ENCODE measurements at places on chromosomes 3 and 15.

- H3K27ac ChIP-seq: no peak overlapping the region
- no peaks in the 10 kb centered on the region for H3K27me3 ChIP-seq
- peaks cover 32% of the 10 kb centered on the region for H3K4me1 ChIP-seq
- DNase-seq: no peak
These were observed 96.8 kb downstream of the CHDH start for GRCh38 chr3:53749448-53749847.

DNA sequence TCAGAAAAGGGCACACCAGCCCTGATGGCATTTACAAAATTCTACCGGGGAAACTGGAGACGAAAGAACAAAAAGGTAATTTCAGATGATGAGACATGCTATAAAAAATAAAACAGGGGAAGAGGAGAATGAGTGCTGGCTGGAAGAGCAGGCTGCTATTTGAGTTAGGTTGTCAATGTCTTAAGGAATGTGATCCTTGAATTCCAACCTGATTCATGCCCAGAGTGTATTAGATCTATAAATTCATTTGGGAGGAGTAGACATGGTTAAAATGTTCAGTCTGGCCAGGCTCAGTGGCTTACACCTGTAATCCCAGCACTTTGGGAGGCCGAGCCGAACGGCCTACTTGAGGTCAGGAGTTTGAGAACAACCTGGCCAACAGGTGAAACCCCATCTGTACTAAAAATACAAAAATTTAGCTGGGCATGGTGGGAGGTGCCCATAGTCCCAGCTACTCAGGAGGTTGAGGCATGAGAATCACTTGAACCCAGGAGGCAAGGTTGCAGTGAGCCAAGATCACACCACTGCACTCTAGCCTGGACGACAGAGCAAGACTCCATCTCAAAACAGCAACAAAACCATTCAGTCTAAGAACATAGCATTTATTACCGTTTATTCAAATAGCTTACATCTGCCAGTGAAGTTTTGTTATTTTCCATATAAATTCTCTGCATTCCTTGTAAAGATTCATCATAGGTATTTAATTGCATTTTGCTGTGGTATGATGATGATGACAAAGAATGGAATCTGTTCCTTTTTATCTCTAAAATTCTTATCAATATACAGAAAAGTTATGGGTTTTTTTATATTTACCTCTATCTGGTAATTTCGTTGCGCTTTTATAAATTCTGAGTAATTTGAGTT, 126.7 kb upstream of the NR2E3 start:
- H3K36me3 ChIP-seq: no peaks in the 10 kb centered on the region
- no peak for DNase-seq
- no peak overlapping the region for H3K4me3 ChIP-seq
- peaks cover 3% of the 10 kb centered on the region for H3K4me1 ChIP-seq

- H3K36me3 ChIP-seq: peaks cover 7% of the 10 kb centered on the region
- DNase-seq: no peak
- no peak overlapping the region for H3K4me3 ChIP-seq
- H3K4me1 ChIP-seq: peaks cover 23% of the 10 kb centered on the region
These were observed 21.0 kb upstream of the HACD2 start for GRCh38 chr3:123605789-123606234.

- H3K27me3 ChIP-seq: peaks cover 7% of the 10 kb centered on the region
- H3K4me1 ChIP-seq: peaks cover 43% of the 10 kb centered on the region
- no peak for DNase-seq
- H3K36me3 ChIP-seq: no peaks in the 10 kb centered on the region
These were observed 7.5 kb downstream of the TMEM40 start for GRCh38 chr3:12751571-12751970.

DNA sequence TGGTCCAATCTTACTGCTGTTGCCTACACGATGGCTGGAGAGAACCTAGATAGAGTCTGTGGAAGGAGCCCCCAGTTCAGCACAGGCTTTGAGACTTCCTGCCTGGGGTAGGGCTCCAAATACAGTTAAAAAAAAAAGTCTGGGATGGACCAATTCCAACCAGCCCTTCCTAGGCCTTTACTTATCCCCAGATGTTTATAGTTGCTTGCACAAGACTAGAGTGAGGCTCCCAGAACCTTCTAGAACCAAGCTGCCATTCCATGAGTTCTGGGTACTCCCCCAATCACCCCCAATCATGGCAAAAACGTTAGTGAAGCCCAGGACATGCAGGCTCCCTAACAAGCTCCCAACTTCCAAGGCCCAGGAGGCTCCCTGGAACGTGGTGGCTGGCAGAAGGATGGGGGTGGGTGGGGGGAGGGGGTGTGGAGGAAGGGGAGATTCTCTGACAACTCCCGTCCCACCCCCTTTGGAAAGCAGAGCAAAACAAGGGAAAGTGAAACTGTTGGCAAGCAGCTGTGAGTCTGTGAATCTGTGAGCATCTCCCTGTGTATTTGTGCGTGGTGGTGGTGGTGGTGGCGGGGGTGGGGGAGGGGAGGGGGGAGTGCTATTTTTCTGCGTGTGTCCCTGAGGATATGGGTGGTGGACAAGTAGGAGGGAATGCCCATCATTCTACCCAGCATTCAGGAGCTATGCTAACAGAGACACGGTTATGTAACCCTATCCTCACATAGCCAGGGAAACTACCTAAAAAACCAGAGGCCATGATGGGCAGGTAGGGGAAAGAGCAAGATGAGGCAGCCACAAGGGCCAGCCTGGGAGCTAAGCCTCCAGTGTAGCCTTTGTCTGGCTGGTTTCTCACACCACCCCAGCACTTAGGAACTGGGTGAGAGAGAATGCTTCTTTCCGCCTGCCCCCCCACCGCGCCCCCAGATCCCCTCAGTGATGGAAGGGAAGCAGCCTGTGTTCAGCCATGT, 2.0 kb downstream of the MST1R start:
- no peaks in the 10 kb centered on the region for H3K27me3 ChIP-seq
- no peak overlapping the region for H3K4me3 ChIP-seq
- DNase-seq: no peak
- H3K4me1 ChIP-seq: peaks cover 21% of the 10 kb centered on the region
- no peak overlapping the region for H3K27ac ChIP-seq

DNA sequence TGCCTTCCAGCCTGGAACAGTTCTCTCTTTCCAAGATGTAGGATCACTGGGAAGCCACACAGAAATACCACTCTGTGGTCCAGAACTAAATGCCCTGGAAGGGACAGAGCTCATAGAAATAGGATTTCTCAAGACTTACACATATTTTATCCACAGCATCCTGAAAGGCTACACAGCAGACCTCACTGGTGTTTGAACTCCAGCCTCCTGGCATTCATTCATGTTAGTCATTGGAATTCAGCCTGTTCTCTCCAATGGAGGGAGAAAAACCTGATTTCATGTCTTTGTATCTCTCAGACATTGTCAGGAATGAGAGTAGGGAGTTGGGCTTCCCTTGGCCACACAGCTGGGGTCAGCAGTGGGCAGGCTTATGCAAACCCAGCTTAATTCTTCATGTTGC, 121.1 kb upstream of the PPP2R3A start:
- no peak overlapping the region for H3K27ac ChIP-seq
- no peak for DNase-seq
- no peaks in the 10 kb centered on the region for H3K27me3 ChIP-seq
- H3K4me3 ChIP-seq: no peak overlapping the region

DNA sequence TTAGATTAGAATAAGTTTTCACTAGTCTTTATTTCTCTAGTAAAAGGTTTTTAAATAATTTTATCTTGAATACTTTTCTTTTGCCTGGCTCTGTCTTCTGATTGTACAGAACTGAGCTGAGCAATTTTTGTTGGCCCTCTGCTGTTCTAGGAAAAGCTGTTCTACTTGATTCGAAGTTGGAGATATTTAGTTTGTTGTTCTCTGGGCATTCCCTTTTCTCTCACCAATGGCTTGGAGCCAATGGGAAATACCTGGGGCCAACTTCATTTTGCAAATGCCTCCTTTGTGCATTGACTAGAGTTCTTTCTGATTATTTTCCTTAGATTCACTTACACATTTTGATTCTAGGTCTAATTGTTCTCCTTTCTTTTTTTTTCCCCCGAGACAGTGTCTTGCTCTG, 16.5 kb downstream of the ABHD5 start:
- H3K27ac ChIP-seq: no peak overlapping the region
- no peak overlapping the region for H3K4me3 ChIP-seq
- H3K36me3 ChIP-seq: peaks cover 21% of the 10 kb centered on the region
- H3K27me3 ChIP-seq: no peaks in the 10 kb centered on the region
- H3K4me1 ChIP-seq: peaks cover 8% of the 10 kb centered on the region
- no peak for DNase-seq

GRCh38 chr15:43071451-43071850, 34.4 kb downstream of the UBR1 start:
- H3K27me3 ChIP-seq: no peaks in the 10 kb centered on the region
- no peak overlapping the region for H3K4me3 ChIP-seq
- no peak for DNase-seq
- no peaks in the 10 kb centered on the region for H3K4me1 ChIP-seq
- no peak overlapping the region for H3K27ac ChIP-seq

DNA sequence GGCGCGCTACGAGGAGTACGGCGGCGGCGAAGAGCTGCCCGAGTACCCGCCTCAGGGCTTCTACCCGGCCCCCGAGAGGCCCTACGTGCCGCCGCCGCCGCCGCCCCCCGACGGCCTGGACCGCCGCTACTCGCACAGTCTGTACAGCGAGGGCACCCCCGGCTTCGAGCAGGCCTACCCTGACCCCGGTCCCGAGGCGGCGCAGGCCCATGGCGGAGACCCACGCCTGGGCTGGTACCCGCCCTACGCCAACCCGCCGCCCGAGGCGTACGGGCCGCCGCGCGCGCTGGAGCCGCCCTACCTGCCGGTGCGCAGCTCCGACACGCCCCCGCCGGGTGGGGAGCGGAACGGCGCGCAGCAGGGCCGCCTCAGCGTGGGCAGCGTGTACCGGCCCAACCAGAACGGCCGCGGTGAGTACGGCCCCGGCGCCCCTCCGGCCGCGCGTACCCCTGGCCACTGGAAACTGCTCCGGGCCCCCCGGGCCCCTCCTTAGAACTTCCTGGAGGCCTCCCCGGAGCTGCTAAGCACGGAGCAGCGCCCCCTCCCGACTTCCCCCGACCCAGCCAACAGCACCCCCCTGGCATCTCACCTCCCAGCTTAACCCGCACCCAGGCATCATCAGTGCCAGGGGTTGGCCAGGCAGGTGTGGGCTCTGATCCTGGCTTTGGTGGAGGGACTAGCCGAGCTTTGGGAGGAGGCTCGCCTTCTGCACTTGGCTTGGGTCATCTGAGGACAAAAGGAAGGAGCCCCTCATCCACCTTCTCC, 1.4 kb downstream of the LOXL1 start:
- no peak overlapping the region for H3K27ac ChIP-seq
- peak overlapping the region; percentile 71 for H3K4me3 ChIP-seq
- H3K27me3 ChIP-seq: peaks cover 4% of the 10 kb centered on the region
- DNase-seq: peak; percentile 77

- no peak for DNase-seq
- H3K27me3 ChIP-seq: no peaks in the 10 kb centered on the region
- H3K4me3 ChIP-seq: no peak overlapping the region
- peaks cover 2% of the 10 kb centered on the region for H3K36me3 ChIP-seq
- H3K4me1 ChIP-seq: peaks cover 44% of the 10 kb centered on the region
These were observed 107.0 kb upstream of the RPL32 start for GRCh38 chr3:12948371-12948770.

DNA sequence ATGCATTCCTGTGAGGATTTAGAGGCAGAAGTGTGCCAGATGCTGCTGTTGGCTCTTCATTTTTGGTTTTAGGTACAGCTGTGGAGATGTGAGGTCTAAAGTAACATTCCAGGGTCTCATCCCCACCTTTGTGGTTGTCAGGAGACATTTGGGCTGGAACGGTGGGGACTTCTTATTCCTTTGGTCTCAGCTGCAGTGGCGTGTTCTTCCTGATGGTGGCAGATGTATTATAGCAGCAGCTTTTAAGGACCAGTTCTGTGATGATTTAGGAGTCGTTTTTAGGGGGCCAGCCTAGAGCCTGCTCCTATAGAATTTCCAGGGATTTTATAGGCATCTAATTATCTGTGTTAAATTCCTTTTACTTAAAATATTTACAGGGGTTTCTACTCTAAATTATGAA, 221.0 kb upstream of the EOMES start:
- H3K27me3 ChIP-seq: no peaks in the 10 kb centered on the region
- H3K4me1 ChIP-seq: no peaks in the 10 kb centered on the region
- DNase-seq: no peak

GRCh38 chr15:64000183-64000951, 45.9 kb downstream of the DAPK2 start:
- peaks cover 2% of the 10 kb centered on the region for H3K27me3 ChIP-seq

- H3K36me3 ChIP-seq: no peaks in the 10 kb centered on the region
- H3K4me3 ChIP-seq: no peak overlapping the region
- H3K27me3 ChIP-seq: no peaks in the 10 kb centered on the region
- DNase-seq: no peak
- H3K27ac ChIP-seq: no peak overlapping the region
- peaks cover 17% of the 10 kb centered on the region for H3K4me1 ChIP-seq
These were observed 147.3 kb upstream of the UBE2E2 start for GRCh38 chr3:23055733-23056376.
